ENCODE measurements at places on chromosomes 7 and 10.

DNA sequence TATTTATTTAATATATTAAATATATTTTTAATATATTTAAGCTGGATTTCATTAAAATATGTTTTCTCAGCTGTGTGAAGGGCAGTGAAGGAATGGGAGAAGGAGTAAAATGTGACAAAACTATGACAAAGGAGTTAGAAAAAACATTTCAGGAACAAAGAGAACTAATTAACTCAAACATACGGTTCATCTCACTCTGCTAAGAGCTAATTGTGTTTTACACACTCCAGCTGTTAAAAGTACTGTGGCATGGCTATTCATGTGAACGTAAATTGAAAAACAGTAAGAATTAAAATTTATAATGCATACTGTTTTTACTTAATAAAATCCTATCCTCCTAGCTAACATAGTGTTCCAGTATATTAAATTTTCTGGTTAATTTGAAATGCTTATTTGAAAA is 262.5 kb upstream of the GNAI1 start:
- DNase-seq = no peak

GRCh38 chr10:86830043-86830591 is 73.7 kb downstream of the BMPR1A start:
- no peak for DNase-seq

GRCh38 chr10:117272195-117273076 is 31.5 kb downstream of the SLC18A2 start:
- DNase-seq = no peak

DNA sequence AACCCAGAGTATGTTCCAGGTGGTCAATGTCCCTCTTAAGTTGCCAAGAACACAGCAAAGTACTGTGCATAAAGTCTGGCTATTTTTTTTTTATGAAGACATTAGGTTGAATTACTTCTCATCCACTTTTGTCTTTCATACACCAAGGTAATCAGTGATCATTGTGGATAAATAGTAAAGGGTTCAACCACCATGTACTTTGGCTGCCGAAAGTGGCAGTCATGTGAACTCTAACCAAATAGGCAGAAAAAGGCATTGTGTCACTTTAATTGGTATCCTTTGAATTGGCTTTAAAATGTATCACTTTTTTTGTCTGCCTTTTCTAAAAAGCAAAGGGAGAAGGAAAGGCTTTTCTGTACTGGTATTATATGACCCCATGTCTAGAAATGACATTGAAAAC is 7.3 kb downstream of the ITIH2 start:
- DNase-seq = no peak

DNA sequence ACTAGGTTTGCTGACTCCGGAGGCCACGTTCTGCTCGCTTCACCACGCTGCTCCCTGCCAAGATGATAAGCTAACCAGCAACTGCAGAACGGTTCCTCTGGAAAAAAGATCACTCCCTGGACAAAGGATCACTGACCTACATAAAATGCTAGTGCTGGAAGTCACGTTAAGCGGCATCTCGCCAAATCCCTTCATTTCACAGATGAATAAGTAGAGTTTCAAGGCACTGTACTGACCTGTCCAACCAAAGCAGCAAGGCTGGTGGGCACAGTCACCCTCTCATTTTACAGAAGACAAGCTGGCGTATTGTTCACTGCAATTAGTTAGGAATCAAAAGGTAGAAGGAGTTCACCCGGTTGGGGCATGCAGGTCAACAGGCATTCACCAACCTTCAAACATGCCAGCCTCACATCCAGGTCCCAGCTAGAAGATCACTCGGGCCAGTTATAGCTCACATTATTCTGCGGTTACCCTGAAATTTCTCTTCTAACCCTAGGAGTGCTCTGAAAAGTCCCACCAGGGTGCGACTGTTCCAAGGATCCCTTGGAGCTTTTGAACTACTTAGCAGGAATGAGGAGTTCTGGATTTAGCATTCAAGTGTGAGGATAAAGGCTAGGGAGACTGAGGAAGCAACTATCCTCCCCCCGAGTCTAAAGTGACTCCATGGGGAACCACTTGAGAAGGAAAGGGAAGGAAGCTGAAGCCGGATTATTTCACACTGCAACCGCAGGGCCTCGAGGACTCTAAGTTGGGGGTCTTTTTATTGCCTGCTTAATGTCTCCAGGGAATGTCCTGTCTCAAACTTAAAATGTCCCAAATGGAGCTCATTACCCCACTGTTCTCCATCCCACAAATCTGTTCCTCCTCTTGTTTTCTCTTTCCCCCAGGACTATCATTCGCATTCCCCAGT is 32.8 kb downstream of the HIPK2 start:
- DNase-seq = no peak

DNA sequence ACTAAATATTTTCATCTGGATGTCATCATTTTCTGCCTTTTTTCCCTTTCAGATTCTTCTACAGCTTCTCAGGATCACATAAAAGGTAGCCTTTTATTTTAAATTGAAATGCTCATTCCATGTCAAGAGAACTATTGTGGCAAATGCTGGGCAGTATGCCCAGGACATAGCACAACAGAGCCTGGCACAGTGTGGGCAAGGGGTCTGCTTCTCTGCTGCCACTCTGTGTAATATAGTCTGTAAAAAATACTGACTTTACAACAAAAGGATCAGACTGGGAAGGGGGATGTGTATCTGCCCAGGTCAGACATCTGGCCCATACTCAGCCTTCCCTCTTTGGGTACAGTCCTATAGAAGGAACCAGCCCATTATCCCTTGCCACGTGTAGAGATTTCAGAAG is 62.7 kb downstream of the CUZD1 start:
- DNase-seq = no peak
